ENCODE measurements at places on chromosomes 7 and 10. TPM values are rescaled to one million over a fixed set of nuclear protein-coding genes. Genes with fewer than 3 reads are reported as not detected.

SUGCT gene
- 5.4 TPM for total RNA-seq

CPA2 gene
- total RNA-seq, result not detected

NCF1 gene
- total RNA-seq, result 3.0 TPM

FAM221A gene
- 5.5 TPM for total RNA-seq

AKR1C2 gene
- total RNA-seq, result 47.0 TPM

UNC5B gene
- 10.9 TPM for total RNA-seq

WASL gene
- 20.9 TPM for total RNA-seq

CHAT gene
- total RNA-seq, result not detected

ZC3HAV1L gene
- total RNA-seq, result 7.3 TPM

SYT15B gene
- total RNA-seq, result 1.9 TPM

CCDC172 gene
- total RNA-seq, result not detected

UCMA gene
- not detected for total RNA-seq

AGAP5 gene
- total RNA-seq, result 1.5 TPM

GRCh38 chr7:2520761-2521290 is 1.3 kb downstream of the LFNG start:
- DNase-seq, result no peak

DNA sequence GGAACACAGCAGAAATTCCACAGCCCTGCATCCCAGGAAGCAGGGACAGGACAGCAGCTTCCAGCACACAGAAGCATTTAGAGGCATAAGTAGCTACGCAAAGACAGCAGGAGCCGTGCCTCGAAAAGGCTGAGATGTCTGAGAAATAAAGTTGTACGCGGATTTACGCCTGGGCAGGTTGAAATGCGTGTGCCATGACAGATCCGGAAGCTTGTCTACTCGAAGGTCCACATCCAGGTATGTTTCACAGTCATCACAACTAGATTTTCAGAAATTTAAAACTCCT is 26.1 kb downstream of the DIP2C start:
- DNase-seq, result no peak

GRCh38 chr7:138000081-138000701 is 1.7 kb downstream of the CREB3L2 start:
- DNase-seq, result peak; percentile 80

DNA sequence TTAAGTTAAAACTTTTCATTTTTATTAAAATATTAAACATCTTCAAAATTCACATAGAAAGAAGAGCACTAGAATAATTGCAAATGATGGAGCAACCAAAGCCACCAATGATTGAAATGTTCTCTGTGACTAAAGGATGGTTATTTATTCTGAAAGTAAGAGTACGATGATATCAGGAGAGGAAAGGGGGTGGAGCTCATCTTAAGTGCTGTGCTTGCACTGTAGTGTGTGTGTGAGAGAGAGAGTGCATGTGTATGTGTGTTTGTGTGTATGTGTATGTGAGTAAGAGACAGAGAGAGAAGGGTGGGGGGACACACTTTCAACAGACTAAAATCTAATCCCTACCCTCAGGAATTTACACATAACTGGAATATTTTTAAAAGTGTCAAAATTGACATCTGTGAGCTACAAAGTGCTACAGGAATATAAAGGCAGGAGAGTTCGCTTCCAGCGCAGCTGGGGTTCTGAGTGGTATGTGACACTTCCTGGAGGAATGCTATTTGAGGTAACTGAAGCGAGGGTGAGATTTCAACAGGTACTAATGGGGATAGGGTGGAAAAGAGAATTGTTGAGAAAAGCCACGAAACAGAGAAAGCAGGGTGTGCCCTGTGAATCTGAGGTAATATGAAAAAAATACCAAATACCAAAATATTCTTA is 57.2 kb upstream of the SMNDC1 start:
- DNase-seq, result no peak

DNA sequence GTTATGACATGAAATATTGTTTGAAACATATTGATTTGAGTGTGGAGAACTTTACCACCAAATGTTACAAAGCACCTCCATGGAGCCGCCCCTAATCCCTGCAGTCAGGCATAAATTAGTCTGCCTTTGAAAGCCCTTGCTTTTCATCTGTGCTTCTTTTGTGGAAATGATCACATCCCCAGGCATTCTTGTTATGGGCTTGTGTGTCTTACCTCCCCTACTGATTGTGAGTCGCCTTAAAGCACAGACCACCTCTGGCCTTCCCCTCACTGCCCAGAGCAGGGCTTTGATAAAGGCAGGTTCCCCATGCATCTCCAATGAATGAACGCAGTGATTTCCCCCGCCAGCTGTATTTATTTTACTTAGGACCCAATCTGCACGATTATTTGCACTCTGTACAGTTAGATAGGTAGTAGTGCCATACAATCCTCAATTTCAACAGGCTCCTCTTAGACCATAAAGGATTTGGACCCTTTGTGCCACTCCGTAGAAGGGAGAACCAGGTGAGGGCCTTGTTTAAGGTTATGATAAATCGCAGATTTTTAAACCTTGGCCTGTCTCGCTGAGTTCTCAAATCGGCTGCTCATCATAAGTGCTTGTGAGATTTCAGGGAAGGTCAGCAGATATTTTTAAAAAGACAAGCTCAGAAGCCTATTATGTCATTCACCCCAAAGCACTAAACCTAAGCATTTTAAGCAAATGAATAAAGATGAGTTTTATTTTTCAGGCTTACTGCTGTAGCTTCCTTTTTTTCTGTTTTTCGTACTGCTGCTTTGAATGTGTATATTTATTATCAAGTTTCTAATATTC is 107.8 kb downstream of the CUBN start:
- DNase-seq, result no peak

DNA sequence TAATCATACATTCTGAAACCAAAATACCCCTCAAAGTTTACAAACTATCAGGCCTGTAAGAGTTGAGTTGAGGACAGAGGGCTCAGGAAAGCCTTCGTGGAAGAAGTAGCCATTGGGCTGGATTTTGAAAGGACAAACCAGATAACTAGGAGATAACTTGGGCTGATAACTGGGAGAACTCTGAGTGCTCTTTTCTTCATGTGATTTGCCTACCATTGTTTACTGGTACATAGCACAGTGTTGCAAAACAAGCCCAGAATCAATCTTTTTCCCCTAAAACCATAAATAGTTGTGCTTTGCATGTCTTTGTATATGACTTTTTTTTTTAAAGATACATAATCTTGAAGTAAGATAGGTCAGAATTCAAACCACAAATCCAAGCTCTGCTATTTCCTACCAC is 106.7 kb upstream of the ITGB1 start:
- DNase-seq, result no peak

- DNase-seq, result no peak
Observed at GRCh38 chr7:8582728-8583127, 149.3 kb downstream of the NXPH1 start.

DNA sequence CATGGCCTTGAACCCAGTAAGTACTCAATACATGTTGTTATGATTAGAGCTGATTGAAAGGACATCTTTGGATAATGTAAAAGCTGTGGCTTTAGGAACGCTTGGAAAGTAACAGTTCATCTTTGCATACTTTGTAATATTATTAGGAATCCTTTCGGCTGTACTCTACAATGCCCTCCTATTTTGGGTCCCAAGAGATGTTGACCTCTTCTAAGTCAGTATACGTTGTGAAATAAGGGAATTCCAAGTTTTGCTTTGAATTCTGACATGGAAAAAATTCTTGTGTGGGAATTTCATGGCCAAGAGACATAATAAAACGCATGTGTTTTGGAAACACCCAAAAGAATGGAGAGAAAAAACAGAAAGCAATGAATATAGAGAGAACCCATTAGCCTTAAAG is 7.7 kb downstream of the AGR3 start:
- DNase-seq, result no peak

DNA sequence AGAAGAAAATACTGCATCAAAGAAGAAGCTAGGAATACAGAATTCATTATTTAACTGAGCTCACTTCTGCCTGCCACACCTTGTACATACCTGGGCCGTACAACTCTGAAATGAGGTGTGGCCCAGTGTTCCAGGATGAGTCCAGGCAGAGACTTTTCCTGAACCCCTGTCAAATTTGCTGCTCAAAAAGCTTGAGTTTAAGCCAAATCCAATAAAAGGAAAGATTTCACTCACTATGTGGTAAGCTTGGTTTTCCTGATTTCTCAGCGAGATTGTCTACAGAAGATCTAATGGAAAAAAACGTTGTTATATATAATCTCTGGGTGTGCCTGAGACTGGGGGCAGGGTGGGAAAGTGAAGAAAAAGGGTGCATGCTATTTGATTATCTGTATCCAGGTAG is 72.1 kb upstream of the EGFR start:
- no peak for DNase-seq

GRCh38 chr7:93719546-93719945 is 145.0 kb upstream of the CALCR start:
- no peak for DNase-seq

GRCh38 chr10:79563426-79563825 is 3.2 kb upstream of the SFTPA2 start:
- DNase-seq, result no peak

GRCh38 chr7:18962031-18962430 is 155.4 kb downstream of the TWIST1 start:
- DNase-seq, result no peak

DNA sequence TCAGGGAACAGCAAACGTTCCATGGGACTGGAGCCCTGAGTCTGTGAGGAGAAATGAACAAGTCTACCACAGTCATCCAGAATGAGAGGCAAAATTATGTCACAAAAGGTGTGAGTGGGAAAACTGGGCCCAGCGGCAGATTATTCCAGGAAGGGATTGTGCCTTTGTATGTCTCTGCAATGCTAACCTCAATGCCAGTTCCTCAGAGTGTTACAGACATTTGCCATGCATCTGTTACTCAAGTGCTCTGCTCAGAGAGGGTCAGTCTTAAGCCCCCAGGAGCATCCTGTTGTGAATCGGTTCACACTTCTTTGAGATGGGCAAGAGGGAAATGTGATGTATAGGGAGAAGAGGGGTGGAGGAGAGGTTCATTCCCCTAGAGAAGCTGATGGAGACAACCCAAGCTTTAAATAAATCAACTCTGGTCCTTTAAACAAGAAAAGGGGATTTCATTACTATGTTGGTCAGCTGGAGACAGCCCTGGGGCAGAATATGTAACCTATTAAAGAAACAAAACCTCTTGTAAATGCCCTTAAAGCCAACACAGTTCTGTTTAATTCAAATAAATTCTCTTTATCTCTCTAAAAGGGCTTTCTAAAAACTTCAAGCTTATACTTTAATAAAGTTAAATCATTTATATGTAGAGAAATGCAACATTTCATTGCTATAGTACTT is 85.9 kb upstream of the GRB10 start:
- DNase-seq, result no peak

DNA sequence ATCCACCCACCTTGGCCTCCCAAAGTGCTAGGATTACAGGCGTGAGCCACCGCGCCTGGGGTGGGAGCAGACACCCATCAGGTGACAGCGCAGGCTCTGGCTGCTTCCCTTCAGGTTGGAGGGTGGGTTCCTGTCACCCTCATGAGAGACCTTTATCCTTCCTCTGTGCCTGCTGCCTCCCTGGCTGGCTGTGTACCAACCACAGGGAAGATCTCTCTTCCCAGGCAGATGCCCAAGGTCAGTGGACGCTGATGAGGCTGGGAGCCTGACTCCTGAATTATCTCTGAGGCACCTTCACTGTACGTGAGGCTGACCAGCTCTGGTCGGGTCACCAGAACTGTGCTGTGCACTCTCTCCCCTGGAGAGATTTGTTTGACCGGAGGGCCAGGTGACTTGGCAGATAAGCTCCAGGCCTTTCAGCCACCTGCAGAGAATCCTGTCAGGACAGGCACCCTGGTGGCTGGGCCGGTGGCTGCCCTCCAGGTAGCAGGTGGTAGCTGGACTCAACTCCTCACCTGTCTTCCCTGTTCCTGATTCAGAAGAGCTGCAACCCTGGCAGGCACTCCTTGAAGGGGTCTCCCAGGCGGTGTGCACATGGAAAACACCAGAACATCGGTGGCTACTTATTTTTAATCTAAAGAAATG is 251.9 kb downstream of the GLRX3 start:
- DNase-seq, result no peak

DNA sequence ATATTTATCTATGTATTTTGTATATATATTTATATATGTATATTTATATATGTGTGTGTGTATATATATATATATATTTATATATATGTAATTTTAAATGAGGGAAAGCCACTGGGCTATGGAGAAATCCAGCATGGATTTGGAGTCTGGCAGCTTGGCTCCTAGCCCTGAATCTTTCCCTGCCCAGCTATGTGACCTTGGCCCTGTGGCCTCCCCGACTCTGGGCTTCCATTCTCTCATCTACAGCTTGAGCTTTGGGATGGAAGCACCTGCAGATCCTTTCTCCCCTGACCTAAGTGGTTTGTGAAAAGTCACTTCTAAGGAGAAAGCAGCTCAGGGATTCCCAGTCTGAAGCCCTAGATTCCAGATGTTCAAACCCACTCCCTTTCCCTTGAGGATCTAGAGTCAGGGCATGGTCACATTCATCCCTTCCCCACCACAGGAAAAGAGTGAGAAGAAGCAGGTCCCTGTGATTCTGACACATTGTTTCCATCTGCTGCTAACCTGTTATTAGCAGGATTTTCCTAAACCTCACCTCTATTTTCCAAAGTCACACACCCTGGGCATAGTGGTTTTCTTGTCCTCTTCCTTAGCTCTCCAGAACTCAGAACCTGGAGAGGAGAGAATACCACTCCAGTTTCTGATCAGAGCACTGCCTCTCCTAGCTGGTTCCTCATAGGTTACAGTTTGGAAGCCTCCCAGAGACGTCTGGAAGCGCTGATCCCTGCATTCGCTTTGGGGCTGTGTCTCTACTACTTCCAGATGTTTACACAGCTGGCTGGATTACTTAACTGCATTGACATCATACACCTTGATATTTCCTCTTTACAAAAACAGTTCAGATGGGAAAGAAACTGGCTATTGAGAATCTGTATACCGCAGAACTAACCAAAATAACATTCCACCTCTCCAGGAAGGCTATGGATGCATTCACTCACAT is 327.5 kb upstream of the ZMIZ1 start:
- DNase-seq, result no peak

- DNase-seq, result no peak
Observed at GRCh38 chr7:117688126-117688525, 185.1 kb downstream of the CTTNBP2 start.

GRCh38 chr10:48366261-48366660 is 59.8 kb downstream of the MAPK8 start:
- DNase-seq, result no peak

DNA sequence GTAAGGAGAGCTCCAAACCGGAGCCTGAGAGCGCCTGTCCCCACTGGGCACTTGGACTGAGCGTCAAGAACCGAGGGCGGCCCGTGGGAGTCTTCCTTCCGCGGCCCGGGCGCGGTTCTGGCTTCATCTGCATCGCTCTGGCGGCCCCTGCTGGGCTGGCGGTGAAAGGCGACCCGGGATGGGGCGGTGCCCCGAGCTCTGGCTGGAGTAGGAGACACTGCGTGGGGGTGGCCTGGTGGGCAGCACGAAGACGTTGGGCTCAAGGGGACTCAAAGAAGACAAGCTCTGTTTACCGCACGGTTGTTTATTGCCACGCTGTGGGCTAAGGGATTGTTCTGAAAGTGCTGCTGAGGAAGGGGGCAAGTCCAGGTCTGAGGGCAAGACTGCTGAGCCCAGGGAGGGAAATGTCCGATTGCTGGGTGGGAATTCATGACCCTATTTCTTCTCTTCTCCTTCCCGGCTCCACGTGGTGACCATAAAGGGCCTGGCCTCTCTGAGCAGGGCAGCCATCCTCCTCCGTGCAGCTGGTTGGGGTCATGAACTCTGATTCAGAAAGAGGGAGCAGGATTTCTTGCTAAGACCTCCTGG is 29.8 kb downstream of the PLAU start:
- DNase-seq, result peak; percentile 90

GRCh38 chr7:25549271-25549921 is 321.1 kb upstream of the NPVF start:
- DNase-seq, result no peak
